ENCODE measurements at places on chromosomes 7 and 10.
A peak's percentile ranks its signal among the peaks of the same experiment; 100 is the strongest.

DNA sequence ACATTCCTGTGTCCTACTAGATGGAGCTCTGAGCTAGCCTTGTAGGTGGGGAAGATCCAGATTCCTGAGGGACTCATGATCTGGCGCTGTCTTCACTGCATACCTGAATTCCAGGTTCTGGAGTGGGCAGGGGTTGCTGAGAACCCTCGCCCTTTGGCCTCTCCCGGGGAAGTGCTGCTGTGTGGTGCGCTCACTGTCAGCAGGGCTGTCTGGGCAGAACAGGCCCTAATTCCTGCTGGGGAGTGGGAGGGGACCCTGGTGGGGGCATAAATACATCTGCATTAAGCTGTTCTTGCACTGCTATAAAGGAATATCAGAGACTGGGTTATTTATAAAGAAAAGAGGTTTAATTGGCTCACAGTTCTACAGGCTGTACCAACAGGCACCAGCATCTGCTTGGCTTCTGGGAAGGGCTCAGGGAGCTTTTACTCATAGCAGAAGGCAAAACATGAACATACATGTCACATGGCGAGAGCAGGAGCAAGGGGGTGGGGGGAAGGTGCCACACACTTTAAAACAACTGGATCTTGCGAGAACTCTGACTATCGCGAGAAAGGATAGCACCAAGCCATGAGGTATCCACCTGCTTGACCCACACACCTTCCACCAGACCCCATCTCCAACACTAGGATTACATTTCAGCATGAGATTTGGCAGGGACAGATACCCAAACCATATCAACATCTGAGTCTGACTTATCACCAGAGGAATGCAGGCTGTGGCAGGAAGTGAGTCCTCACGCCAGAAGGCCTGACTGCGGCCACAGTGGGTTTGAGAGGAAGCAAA is 115.0 kb downstream of the ADCY1 start:
- peak overlapping the region; percentile 14 for H3K27ac ChIP-seq
- no peak for DNase-seq
- H3K36me3 ChIP-seq, result no peaks in the 10 kb centered on the region

DNA sequence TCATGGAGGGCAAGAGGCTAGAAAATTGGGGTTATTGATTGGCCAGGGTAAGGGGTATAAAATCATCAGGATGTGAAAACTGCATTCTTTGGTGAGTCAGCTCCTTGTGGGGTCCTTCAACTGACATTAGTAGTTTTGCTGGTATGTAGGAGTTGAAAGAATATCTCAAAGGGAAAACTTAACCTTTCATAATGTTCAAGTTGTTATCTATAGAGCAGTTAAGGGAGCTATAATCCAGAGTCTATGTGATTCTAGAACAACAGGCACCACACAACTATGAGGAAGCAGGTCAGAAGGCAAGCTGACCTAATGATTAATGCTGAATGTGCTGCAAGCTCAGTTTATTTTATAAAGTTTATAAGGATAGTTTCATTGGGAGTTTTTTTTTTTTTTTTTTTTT is 13.7 kb downstream of the PRPS1L1 start:
- no peak overlapping the region for H3K27ac ChIP-seq
- H3K36me3 ChIP-seq, result no peaks in the 10 kb centered on the region
- H3K27me3 ChIP-seq, result peaks cover 3% of the 10 kb centered on the region
- H3K4me3 ChIP-seq, result no peak overlapping the region

- H3K36me3 ChIP-seq, result no peaks in the 10 kb centered on the region
- no peak overlapping the region for H3K4me3 ChIP-seq
- peaks cover 12% of the 10 kb centered on the region for H3K4me1 ChIP-seq
- no peak for DNase-seq
- no peaks in the 10 kb centered on the region for H3K27me3 ChIP-seq
- H3K27ac ChIP-seq, result no peak overlapping the region
These were observed 13.2 kb downstream of the PCLO start for GRCh38 chr7:83149466-83149865.

- H3K27me3 ChIP-seq, result no peaks in the 10 kb centered on the region
- DNase-seq, result no peak
- peaks cover 29% of the 10 kb centered on the region for H3K36me3 ChIP-seq
- no peak overlapping the region for H3K4me3 ChIP-seq
These were observed 37.1 kb downstream of the MAD1L1 start for GRCh38 chr7:2195400-2196246.

- no peak for DNase-seq
- no peak overlapping the region for H3K27ac ChIP-seq
- H3K4me1 ChIP-seq, result no peaks in the 10 kb centered on the region
- H3K27me3 ChIP-seq, result no peaks in the 10 kb centered on the region
These were observed 568.8 kb upstream of the FOXK1 start for GRCh38 chr7:4113271-4113670.

DNA sequence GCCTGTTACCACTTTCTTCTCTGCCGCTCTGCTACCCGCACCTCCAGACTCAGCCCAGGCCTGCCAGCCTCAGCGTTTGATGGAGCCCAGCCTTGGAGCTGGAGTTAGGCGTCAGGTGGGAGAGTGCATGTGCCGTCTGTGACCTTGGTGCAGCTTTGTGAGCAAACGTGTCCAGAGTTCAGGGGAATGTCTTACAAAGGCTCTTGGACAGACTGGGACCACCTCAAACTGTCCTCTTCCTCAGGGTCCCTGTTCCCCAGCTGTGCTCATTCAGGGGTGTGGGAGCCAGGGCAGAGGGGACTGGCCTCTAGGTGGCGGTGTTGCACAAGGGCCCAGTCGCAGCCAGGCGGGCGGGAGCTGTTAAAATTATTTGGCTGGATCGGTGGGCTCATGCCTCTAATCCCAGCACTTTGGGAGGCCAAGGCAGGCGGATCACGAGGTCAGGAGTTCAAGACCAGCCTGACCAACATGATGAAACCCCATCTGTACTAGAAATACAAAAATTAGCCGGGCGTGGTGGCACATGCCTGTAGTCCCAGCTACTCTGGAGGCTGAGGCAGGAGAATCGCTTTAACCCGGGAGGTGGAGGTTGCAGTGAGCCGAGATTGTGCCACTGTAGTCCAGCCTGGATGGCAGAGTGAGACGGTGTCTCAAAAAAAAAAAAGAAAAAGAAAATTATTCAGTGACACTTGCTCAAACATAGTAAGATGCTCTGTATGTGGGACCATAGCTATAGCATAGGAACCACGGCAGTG is 89.2 kb downstream of the ADCY1 start:
- H3K27me3 ChIP-seq, result no peaks in the 10 kb centered on the region
- no peaks in the 10 kb centered on the region for H3K4me1 ChIP-seq
- no peak for DNase-seq
- H3K4me3 ChIP-seq, result no peak overlapping the region
- H3K27ac ChIP-seq, result no peak overlapping the region

DNA sequence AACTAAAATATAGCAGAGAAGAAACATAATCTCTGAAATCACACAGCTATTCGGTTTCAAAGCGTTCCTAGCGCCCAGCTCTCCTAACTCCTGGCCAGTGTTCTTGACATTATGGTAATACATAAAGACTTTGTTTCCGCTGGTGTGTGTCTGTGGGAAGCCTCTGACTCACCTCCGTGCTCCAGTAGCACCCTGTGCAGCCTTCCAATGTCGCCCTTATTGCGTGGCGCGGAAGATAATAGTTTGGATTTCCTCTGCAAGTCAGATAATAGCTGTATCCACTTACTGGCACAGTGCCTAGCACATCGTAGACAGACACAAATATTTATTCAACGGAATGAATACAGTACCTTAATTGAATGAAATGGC is 570 bp downstream of the BMS1 start:
- peak overlapping the region; percentile 67 for H3K27ac ChIP-seq
- peaks cover 5% of the 10 kb centered on the region for H3K4me1 ChIP-seq
- H3K4me3 ChIP-seq, result peak overlapping the region; percentile 81
